ENCODE measurements at places on chromosomes 16 and 17. TPM values are rescaled to one million over a fixed set of nuclear protein-coding genes. Genes with fewer than 3 reads are reported as not detected.

DNA sequence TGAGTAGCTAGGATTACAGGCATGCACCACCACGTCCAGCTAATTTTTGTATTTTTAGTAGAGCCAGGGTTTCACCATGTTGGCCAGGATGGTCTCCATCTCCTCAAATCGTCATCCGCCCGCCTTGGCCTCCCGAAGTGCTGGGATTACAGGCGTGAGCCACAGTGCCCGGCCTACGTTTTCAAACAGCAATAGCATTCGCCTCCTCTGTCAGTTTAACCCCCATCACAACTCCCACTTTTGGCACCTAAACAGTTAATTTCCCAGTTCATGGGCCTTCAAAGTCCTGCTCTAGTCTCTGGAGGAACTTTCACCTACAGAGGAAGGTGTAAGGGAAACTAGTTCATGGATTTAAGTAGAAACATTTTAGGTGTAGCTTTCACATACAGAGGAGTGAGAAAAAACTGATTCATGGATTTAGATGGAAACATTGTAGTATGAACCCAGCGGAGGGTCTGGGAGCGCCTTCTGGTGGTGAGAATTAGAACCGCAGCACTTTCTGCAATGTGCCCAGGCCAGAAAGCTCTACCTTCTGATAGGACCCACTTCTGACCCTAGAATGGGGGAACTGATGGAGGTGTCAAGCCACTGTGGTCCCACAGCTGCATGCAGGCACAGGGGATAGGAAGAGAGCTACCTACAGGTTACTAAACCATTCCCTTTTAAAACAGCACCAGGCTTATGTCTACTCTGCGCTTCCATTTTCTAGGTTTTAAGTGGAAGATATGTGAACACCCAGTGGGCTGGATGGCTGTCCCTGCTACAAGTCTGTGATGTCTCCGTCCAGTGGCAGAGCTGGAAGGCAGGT lies 12.0 kb upstream of the MEOX1 start:
- DNase-seq, result peak; percentile 79

- DNase-seq, result no peak
These were observed 177.8 kb upstream of the TBX2 start for GRCh38 chr17:61221597-61222471.

- no peak for DNase-seq
These were observed 18.4 kb downstream of the LDHD start for GRCh38 chr16:75097941-75098901.

GRCh38 chr16:8768692-8769091 lies 28.7 kb downstream of the TMEM186 start:
- DNase-seq, result no peak

- DNase-seq, result no peak
These were observed 10.3 kb upstream of the TVP23A start for GRCh38 chr16:10828851-10829366.

DNA sequence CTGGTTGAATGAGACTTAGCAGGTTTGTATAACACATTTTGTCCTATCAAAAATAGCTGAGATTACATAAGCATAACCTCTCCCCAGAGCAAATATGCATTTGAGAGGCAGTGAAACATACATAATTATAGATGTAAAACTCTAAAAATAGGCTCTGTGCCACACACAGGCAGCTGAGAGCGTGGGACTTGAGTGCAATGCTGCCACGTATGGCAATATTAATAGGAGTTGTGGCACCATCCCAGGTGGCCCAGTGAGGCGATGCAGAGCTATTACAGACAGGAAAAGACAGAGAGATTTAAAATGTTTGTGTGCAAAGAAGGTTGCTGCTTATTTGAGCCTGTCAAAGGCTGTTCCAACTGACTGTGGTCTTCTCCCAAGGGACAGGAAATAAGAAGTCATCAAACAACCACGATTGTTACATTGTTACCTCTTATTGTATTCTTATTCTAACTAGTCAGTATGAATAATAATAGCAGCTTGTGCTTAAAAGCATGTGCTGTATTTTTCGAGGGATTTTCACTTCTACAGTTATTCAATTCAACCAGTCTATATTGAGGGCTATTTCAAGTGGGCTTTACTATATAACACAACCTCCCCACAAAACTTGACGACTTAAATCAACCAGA lies 116.5 kb downstream of the SALL1 start:
- DNase-seq, result no peak

DNA sequence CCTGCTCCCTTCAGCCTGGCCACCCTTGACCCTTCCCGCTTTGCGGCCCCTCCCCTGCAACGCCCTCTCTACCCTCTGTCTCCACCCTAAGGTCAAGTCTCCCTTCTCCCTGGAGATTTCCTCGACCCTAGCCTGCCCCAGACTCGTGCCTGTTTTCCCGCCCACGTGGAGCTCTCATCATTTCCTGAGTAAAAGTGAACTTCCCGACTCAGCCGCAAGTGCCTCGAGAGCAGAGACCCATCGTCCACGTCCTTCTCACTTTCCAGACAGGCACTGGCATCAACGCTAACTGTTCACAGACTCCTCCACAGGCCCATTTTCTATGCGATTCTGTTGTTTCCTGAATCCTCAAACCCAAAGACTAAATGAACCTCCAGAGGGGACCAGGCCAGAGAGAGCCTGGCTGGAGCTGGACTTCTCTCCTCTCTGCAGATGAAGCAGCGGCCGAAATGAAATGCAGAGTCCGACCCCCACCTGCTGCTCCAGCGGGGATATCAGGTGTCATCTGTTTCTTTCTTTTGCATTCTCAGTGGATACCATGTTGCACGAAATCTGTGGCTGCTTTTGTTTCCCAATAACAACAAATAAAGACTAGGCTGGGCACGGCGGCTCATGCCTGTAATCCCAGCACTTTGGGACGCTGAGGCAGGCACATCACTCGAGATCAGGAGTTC lies 52.5 kb downstream of the RTN4RL1 start:
- no peak for DNase-seq

DNA sequence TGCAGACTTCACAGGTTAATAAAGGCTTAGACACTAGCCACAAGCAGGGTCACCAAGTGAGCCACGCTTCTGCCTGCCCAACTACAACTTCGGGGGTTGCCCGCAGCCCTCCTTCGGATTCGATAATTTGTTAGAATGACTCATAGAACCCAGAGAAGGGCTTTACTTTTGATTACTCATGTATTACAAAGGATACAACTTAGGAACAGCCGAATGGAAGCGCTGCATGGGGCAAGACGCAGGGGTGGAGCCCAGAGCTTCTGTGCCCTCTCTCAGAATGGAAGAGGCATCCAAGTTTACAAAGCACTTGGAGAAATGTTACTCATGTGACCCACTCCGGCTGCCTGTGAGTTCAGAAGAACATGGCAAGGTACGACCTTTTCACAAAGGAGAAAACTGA lies 7.5 kb upstream of the CDH5 start:
- no peak for DNase-seq

DNA sequence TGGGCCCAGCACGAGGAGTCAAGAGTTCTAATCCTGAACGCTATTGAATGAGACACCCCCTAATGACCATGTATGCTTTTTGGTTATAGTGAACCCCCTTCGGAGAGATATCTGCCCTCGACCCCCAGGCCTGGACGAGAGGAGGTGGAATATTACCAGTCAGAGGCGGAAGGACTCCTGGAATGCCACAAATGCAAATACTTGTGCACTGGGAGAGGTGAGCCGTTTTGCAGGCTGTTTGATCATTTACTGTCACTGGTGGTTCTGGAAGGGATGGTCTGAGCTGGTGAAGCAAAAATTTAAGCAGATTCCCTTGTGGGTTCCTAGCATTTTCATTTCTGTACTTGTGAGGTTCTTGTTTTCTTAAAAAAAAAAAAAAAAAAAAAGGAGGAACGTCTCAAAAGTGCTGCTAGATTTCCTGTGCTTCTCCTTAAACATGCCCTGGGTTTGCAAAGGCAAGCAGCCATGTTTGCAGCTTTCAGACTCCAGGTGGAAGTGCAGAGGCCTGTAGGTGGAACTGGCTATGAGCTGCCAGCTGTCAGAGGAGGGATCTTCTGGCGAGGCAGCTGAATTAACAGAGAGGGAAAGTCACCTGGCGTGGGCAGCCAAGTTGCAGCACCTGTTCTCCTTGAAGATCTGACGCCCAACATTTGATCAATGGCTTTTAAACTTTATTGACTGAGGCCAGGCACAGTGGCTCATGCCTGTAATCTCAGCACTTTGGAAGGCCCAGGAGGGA lies 3.5 kb downstream of the MARVELD3 start:
- no peak for DNase-seq

- DNase-seq, result no peak
These were observed 579 bp upstream of the KRTAP9-6 start for GRCh38 chr17:41264599-41264998.

DNA sequence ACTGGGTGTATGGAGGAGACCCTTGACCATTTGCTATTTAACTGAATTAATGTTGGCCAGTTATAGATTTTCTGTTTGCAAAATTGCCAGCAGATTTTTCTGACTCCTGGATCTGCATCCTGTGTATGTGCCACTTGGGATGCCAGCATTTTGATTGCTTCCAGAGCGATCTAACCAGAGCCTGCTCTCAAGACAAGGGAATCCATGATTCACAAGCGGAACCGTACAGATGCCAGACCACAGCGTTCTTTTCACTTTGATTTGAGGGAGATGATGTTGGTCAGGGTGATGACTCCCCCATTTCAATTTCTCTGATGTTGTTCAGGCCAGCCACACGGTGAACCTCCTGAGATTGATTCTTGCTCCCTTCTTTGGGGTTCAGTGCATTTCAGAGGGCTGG lies 228.7 kb downstream of the CDH13 start:
- no peak for DNase-seq

DNA sequence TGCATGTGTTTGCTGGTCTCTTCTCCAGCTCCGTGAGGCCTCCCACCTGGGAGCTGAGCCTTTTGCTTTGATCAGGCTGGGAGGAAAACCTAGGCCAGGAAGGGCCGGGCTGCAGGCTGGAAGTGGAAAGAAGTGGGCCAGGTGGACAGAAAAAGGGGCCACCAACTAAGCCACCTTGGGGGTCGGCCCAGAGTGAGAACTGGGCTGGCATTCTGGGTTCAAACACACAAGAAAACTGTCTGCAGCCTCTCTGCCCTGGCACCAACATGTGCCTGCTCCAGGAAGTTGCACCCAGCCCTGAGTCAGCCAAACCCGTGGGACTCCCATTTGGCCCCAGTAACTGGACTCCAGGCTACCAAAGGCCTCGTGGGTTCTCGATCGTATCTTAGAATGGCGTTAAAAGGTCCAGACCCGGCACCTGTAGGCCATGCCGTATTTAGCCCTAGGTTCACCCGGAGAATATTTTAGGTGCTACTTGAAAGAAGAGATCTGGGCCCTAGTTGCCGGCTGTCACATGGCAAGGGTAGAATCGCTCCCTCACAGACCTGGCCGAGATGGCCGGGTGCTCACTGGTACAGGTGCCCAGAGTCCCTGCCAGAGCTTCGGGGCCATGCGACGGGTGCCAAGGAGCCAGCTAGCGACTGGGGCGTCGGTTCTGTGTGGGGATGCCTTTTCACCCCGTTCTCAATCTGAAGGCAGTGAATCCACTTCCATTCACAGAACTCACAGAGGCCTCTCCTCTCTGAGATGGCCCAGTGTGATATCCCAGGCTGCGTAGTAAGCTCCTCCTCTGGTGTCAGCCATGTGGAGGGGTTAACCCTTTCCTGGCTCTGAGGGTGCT lies 236.6 kb downstream of the MRTFB start:
- DNase-seq, result no peak

GRCh38 chr17:48860456-48860855 lies 29.6 kb downstream of the CALCOCO2 start:
- no peak for DNase-seq

DNA sequence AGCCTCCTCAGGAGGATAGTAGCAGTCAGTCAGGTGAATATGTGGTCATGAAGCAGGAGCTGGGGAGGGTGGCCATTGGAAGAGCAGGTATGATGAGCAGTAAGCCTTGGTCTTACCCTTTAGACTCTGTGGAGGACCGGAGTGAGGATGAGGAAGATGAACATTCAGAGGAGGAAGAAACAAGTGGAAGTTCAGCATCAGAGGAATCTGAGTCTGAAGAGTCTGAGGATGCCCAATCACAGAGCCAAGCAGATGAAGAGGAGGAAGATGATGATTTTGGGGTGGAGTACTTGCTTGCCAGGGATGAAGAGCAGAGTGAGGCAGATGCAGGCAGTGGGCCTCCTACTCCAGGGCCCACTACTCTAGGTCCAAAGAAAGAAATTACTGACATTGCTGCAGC lies 12.7 kb downstream of the SRCAP start:
- no peak for DNase-seq

DNA sequence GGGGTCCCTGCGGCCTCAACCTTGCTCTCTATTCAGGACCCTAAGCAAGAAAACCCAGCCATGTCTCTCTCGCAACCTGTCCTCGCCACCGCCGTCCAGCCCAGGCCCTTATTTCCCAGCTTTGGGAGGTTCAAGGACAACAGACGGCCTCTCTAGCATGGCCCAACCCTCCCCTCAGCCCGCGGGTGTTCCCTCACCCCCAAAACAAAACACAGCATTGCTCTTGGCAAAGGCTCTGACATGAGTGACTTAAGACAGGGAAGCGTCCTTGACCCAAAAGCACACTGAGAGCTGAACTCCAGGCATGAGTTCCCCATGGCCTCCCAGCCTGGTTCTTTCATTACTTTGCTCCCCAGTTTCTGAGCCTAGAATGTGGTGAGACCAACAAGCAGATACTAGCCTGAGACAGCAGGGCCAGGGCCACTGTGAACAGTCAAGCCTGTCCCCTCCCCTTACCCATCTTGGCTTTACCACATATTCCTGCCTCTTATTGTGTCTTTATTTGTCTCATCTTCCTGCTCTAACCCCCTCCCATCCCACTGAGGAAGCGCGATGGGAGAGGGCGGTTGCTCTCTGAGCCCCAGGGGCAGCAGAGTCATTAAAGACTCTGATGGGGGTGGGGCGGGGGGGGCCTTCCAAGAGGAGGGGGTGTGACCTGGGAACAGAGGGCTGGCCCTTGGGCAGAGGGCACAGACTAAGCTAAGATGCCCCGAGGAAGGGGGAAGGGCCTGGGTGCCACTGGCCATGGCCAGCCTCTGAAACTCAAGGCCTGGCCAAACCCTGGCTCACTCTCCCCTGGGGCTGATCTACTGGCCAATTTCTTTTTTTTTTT lies 11.8 kb downstream of the SREBF1 start:
- DNase-seq, result no peak

DNA sequence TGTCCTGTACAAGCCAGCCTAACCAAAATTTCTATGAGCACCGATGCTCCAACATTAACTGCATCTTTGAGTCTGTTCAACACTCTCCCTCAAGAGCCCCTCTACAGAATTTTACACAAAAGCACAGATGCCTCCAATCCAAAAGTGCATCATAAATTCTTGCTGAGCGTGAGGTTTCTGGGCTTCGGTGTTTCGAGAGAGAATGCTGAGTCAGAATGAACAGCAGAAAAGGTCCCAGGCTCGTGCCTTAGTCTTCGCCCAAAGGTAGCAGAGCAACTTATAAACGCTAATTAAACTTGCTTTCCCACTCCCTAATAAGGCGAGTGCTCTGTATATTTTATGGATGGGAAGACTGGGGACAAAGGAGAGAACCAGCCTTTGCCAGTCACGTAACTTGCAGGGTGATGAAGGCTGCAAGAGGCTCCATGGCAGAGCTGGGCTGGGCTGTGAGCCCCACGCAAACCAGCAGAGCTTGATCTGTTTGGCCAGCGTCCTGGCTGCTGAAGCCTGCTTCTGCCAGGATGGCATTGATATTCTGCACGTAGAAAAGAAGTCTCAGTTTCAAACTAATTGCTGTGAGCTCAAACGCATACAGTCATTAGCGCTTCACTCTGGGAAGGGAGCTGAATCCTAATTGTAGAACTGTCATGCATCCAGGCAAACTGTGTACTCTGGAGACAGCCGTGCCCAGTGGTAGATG lies 138.5 kb downstream of the DNAH9 start:
- no peak for DNase-seq

ABAT gene
- 205 TPM for polyA plus RNA-seq

TP53TG3F gene
- not detected for polyA plus RNA-seq

HOXB2 gene
- polyA plus RNA-seq, result 2.5 TPM

IRX3 gene
- polyA plus RNA-seq, result 0.53 TPM

RPUSD1 gene
- polyA plus RNA-seq, result 10.7 TPM

NUDT21 gene
- polyA plus RNA-seq, result 19.3 TPM

CIBAR2 gene
- not detected for polyA plus RNA-seq
